ENCODE measurements at places on chromosomes 11 and 22. TPM values are rescaled to one million over a fixed set of nuclear protein-coding genes. Genes with fewer than 3 reads are reported as not detected.

The GAB4 gene
- total RNA-seq, result not detected

The DTX4 gene
- 0.21 TPM for total RNA-seq

The PLAAT3 gene
- 44.7 TPM for total RNA-seq

The TRPM5 gene
- not detected for total RNA-seq

The OR51I1 gene
- total RNA-seq, result not detected

The CDC42BPG gene
- 0.20 TPM for total RNA-seq

The ROM1 gene
- 6.1 TPM for total RNA-seq

The PATE2 gene
- 0.07 TPM for total RNA-seq

The LTO1 gene
- total RNA-seq, result 16.0 TPM

The CYB5R2 gene
- total RNA-seq, result 5.3 TPM

The OR52E8 gene
- not detected for total RNA-seq

The PRR5 gene
- total RNA-seq, result 2.2 TPM

The GAL gene
- total RNA-seq, result 1.8 TPM

The NLRP14 gene
- total RNA-seq, result 0.40 TPM

The SF3B2 gene
- total RNA-seq, result 129 TPM

The NLRP10 gene
- not detected for total RNA-seq

The MRGPRX4 gene
- not detected for total RNA-seq

The OR9G1 gene
- total RNA-seq, result not detected

The BATF2 gene
- total RNA-seq, result 1.1 TPM

The RTN4RL2 gene
- 0.07 TPM for total RNA-seq

The MS4A12 gene
- total RNA-seq, result not detected

The PICK1 gene
- total RNA-seq, result 12.9 TPM

The MS4A14 gene
- total RNA-seq, result not detected

The CHRM1 gene
- not detected for total RNA-seq

The SAC3D1 gene
- total RNA-seq, result 9.4 TPM

The EHD1 gene
- total RNA-seq, result 110 TPM

The ZNF408 gene
- total RNA-seq, result 6.2 TPM

The PDGFD gene
- total RNA-seq, result 10.0 TPM

The P2RX3 gene
- total RNA-seq, result not detected

The ACAT1 gene
- 88.2 TPM for total RNA-seq

The TAF10 gene
- total RNA-seq, result 36.2 TPM

The NPAS4 gene
- not detected for total RNA-seq

The ELP4 gene
- total RNA-seq, result 21.3 TPM

The STK33 gene
- 0.11 TPM for total RNA-seq

The ANKRD42 gene
- 6.7 TPM for total RNA-seq

The EMID1 gene
- total RNA-seq, result not detected

The FAM181B gene
- total RNA-seq, result 0.04 TPM

The C11orf87 gene
- not detected for total RNA-seq

The TMEM80 gene
- 8.4 TPM for total RNA-seq

The TNNT3 gene
- total RNA-seq, result not detected

The TRIOBP gene
- total RNA-seq, result 115 TPM

The CALCA gene
- not detected for total RNA-seq

The MMP13 gene
- total RNA-seq, result not detected

The LIF gene
- total RNA-seq, result 0.63 TPM

The VPREB1 gene
- not detected for total RNA-seq

The LRP4 gene
- 1.9 TPM for total RNA-seq

Measured in pulmonary artery endothelial cell (primary cell).